Naive thymus-derived CD8-positive, alpha-beta T cell (primary cell): ENCODE measurements at places on chromosomes 7 and 10.

DNA sequence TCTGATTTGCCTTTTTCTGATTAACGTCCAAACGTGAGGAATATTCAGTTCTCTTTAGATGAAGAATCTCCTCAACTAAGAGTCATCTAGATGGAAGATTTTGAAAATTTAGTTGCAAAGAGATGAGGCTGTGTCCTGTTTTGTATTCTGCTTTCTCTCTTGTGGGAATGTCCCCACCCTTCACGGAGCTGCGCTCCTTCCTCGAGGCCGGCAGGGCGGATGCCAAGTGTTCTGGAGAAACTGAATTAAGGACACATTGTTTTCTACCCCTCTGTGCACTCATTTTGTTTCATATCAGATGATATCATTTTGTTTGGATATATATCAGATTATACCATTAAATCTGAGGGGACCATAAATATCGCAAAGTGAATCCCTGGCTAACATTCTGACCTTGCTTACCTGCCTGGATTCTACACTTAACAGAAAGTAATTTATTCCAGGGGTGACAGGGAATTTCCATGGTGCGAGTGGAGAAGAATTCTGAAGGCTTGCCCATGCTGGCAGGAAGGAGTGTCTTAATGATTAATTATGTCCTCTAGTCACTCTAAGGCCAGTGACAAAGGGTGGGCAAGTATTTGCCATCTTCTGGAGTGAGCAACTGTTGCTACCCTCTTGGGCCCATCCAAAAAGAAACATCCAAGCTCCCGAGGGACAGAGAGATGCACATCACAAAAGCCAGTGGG lies 47.9 kb upstream of the IGFBP3 start:
- DNase-seq = no peak

- no peak for DNase-seq
Measured at GRCh38 chr10:87030912-87031635, 11.0 kb downstream of the FAM25A start.

- DNase-seq = peak; percentile 87
Measured at GRCh38 chr10:132554991-132555647, 17.5 kb downstream of the INPP5A start.

DNA sequence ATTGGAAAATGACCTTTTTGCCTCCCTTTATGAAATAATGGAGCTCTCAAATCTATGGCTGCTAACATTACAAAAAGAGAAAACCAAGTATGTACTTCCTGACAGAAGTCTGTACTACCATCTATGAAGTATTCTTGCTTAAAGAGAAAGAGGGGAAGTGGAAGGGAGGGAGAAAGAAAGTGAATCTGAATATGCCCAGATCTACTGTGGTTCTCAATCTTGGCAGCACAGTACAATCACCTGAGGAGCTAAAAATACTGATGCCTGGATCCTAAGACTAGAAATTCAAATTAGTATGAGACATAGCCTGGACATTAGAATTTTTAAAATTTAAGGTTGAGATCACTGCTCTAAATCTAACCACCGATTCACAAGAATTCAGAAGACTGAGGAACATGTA lies 85.2 kb downstream of the IGF2BP3 start:
- DNase-seq = no peak

- no peak for DNase-seq
Measured at GRCh38 chr10:94035982-94036765, 42.4 kb downstream of the PLCE1 start.

- DNase-seq = no peak
Measured at GRCh38 chr10:95026461-95026860, 42.8 kb downstream of the CYP2C8 start.

DNA sequence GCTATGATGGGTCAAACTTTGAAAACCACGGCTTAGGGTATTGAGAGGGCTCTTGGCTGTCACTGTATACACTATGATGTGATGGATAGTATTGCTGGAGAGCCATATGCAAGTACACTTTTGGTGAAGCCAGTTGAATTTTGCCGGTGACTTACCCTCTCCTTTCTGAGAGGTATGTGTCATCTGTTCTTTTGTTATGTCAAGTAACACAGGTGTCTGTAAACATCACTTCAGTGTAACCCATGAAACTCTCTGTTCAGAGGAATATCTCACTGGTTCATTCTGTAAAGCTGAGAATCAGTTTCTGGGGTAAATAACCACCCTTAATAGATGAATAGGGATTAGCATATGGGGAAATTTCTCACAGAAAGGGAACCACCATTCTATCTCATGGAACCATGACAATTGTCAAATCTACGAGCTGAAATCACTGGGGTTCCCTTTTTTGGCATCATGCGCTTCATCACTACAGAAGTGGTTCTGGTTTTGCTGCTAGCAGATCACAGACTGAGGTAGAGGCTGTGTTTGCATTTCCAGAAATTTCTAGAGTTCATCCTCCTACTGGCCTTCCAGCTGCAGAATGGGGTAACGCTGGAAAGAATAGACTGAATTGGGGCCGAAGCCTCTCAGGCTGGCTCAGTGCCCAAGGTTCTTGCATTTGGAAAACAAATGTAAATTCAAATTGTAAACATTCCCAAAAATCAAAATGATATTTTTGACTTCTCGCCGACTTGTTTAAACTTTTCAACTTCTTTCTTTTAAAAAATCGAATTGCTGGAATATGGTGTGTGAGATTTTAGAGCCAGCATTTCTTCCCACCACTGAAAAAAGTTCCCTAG lies 83.3 kb upstream of the CREB5 start:
- no peak for DNase-seq

DNA sequence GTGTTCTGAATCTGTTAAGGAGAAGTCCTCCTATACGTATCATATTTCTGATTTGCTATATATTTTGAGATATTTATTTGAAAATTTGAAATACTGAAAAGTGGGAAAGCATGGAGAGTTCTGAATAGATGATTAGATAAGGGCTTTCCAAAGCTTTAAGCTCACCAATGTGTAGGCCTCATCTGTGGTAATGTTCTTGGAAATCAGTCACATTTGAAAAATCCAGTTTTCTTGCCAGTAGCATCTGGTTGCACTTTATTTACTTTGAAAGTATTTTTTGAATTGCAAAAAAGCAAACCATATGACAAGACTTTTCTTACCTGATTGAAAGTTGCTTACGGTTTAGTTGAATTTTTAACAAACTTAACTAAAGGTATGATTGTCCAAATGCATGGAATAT lies 21.7 kb downstream of the ADD3 start:
- no peak for DNase-seq

DNA sequence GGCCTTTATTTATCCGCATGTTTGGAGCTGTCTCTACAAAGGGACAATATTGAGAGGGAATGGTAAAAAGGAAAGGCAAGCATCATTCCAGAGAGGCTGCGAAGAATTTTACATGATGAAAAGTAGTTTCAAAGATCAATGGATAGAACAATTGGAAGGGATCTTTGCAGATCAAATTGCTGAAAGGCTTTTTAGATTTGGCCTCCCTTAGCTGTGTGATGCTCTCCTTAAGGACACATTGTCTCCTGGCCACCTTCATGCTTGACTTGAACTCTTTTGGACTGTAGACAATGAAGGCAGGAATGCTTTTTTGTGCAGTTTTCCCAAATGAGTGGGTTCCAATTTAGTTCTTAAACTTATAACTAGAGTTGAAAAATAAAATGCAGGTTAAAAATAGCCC lies 344.7 kb downstream of the ARL4A start:
- DNase-seq = no peak

- DNase-seq = no peak
Measured at GRCh38 chr7:11161499-11161898, 187.8 kb downstream of the PHF14 start.

DNA sequence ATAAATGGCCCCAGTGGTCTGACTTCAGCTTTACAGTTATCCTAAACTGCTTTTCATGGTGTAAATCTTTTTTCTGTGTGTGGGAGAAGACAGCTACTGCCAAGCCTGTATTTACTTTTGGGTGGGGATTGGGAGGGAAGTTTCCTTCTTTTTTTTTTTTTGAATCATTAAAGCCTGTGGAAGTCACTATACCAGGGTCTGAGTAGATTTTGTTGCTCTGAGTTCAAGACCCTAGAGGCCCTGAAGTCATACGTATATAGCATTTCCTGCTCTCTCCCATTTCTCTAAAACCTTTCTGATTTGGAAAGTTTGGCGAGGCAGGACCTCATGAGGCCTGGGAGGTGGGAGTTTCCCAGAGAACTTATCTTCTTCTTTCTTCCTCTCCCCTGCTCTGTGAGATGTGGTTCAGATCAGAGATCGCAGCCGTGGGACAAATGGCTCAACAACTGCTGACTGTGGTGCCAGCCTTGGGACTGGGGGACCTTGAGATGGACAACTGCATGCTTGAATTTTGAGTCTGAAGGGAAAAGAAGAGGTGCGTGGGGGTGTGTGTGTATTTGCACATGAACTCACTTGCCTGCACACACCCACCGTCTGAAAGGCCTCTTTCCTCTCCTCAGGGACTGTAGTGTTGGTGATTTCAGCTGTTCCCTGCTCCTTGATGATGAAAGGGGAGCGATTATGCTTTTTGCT lies 18.1 kb downstream of the LRMDA start:
- no peak for DNase-seq

DNA sequence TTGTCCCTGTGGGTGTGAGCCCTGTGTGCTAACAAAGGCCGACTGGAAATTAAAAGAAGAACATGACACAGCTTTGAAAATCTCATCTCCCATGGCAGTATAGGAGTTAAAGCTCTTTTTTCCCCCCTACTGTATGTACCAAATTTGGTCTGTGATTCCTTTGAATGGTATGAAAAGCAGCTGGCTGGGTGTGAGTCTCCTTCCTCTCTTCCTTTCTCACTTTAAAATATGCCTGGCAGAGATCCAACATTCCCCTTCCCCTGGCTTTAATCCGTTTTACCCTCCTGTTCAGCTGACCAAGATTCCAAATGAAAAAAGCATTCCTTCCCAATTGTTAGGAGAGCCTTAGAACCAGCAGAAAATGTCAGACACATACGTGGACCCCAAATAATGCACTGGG lies 225.0 kb upstream of the CELF2 start:
- DNase-seq = no peak

- DNase-seq = no peak
Measured at GRCh38 chr7:73871163-73872011, 10.4 kb downstream of the TMEM270 start.

DNA sequence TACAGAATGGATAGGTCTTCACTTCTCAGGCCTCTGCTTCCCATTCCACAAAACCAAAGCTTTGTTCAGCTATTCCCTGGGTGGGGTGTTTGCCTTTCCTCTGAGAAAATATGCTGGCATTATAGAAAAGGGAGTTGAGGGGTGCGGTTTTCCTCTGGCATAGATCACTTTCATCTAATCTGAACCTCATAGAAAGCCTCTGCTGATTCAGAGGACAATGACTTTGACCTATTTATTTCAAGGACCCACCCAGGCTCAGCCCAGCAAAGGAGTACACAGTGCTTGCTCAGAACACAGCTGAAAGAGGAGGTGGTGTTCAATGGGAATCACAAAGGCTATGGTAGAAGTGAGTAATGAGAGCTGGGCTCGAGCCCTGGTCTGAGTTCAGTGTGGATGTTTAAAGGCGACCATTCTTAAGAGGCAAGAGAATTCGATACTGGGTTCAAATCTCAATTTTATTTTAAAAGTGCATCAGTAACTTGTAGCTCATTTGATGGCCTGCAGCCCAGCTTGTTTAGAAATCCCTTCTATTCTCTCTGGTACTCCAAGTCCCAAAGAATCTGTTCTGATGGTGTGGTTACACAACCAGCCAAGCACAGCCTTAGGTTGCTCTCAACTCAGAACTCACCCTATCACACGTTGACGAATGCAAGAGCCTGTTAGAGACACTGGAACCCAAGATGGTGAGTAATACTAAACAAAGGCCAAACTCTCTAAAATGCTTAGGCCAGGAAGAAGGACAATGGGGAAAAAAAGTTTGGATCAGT lies 1012.8 kb downstream of the LRMDA start:
- DNase-seq = no peak

DNA sequence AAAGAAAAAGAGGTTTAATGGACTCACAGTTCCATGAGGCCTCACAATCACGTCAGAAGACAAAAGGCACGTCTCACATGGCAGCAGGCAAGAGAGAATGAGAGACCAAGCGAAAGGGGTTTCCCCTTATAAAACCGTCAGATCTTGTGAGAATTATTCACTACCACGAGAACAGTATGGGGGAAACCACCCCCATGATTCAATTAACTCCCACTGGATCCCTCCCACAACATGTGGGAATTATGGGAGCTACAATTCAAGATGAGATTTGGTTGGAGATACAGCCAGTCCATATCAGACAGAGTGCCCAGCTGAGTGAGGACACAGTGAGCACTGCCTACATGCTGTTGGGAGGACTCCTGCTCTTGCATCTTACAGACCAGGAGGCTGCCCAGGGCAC lies 148.4 kb downstream of the TEX36 start:
- no peak for DNase-seq

- DNase-seq = no peak
Measured at GRCh38 chr10:28581916-28582315, 49.0 kb downstream of the WAC start.

DNA sequence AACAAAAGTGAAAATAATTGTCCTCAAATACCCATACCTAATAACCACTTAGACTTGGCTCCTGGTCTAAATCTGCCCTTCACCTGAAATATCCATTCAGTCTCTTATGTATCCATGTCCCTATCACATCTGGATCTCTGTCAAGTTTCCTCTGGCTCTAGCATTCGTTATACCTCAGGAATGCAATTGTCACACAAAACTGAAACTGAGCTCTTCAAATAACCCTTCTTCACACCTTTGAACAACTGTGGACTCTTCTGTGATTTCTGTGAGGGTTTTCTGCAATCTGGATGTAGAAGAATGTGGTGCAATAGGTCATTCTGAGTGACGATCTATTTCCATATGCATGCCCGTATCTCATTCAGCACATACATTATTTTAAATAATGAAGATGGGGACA lies 53.5 kb upstream of the FGL2 start:
- no peak for DNase-seq

DNA sequence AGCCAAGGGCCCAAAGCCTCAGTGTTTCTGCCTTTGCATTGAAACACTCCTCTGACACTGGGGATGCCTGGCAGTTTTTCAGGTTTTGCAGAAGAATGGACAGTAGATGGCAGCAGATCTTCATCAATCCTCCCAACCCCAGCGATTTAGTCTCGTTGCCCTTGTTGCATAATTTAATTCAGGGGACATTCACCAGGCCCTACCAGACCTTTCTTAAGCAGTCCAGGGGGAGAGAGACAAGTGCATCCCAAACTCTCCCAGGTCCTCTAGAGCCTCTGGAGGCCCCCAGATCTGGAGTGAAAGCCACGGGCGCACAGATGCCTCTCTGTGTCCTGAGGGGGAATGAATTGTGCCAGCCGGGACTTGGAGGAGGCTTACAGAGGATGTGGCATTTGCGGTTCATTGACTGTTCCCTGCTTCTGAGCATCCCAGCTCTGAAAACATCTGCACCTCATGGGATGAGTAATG lies 29.6 kb downstream of the MINDY4 start:
- peak; percentile 45 for DNase-seq

- DNase-seq = no peak
Measured at GRCh38 chr7:3075441-3075840, 31.8 kb upstream of the CARD11 start.

DNA sequence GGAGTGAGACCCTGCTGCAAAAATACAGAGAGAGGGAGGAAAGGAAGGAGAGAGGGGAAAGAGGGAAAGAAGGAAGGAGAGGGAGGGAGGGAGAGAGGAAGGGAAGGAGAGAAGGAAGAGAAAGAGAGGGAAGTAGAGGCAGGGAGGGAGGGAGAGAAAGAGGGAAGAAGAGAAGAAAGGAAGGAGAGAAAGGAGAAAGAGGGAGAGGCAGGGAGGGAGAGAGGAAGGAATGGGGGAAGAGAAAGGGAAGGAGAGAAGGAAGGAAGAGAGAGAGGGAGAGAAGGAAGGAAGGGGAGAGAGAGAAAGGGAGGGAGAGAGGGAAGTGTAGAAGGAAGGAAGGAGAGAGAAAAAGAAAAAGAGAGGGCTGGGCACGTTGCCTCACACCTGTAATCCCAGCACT lies 121.7 kb downstream of the TMEM130 start:
- no peak for DNase-seq

GRCh38 chr7:36199329-36199728 lies 46.3 kb downstream of the EEPD1 start:
- DNase-seq = no peak
